ENCODE measurements at places on chromosomes 13 and 19.
A peak's percentile ranks its signal among the peaks of the same experiment; 100 is the strongest.

GRCh38 chr13:90055121-90055520, 1292.4 kb upstream of the MIR17HG start:
- no peak for DNase-seq

GRCh38 chr13:92745258-92745657, 481.3 kb upstream of the GPC6 start:
- DNase-seq, result no peak

GRCh38 chr19:7680606-7681339, at the start of gene TRAPPC5:
TSS of gene TRAPPC5 (plus strand) at chr19:7680833. CDS start at chr19:7682254, 1,421 bp downstream.
- DNase-seq, result peak; percentile 94

- peak; percentile 75 for DNase-seq
Measured at GRCh38 chr19:10000171-10000826, 10.0 kb downstream of the COL5A3 start.

GRCh38 chr13:41416276-41416675, 41.1 kb upstream of the RGCC start:
- no peak for DNase-seq

- no peak for DNase-seq
Measured at GRCh38 chr13:51501592-51502152, 48.8 kb upstream of the INTS6 start.

DNA sequence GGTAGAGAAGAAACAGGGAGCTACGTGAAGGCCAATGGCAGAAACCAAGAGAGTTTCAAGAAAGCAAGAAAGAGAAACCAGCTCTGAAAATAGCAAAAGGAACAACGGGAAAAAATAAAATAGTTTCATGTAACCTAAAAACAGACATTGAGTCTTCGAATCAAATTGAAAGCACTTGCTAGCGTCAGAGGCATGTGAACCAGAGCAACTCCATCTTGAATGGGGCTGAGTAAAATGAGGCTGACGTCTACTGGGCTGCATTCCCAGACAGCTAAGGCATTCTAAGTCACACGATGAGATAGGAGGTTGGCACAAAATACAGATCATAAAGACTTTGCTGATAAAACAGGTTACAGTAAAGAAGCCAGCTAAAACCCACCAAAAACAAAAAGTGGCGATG, 7.3 kb upstream of the PMIS2 start:
- DNase-seq, result no peak

- no peak for DNase-seq
Measured at GRCh38 chr13:75785130-75785529, 149.0 kb downstream of the LMO7 start.

DNA sequence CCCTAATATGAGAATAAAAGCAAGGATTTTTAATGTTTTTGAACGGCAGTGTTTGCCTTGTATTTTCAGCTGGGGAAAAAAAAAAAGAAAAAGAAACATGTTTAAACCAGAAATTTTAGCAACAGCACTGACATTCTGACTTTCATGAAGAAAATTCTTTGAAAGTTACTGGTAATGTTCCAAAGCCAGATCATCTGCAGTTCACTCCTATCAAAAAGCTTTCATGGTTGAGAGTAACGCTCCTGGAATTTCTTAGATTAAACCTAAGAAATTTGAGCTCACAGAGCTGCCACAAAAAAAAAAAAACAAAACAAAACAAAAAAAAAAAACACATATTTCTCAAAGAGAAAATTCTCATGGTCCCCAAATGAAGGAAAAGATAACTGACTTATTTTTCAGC, 1106.7 kb downstream of the EFNB2 start:
- DNase-seq, result no peak

DNA sequence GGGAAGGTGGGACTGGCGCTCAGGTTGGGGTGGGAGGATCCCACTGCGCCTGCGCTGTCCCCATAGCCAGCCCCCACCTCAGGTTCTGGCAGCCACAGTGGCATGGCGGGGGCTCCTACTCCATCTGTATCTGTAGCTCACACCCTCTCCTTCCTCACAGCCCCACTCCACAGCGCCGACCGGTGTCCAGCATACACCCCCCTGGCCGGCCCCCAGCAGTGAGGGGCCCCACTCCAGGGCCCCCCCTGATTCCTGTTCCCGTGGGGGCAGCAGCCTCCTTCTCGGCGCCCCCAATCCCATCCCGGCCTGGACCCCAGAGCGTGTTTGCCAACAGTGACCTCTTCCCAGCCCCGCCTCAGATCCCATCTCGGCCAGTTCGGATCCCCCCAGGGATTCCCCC, 6.0 kb downstream of the TMED1 start:
- no peak for DNase-seq

DNA sequence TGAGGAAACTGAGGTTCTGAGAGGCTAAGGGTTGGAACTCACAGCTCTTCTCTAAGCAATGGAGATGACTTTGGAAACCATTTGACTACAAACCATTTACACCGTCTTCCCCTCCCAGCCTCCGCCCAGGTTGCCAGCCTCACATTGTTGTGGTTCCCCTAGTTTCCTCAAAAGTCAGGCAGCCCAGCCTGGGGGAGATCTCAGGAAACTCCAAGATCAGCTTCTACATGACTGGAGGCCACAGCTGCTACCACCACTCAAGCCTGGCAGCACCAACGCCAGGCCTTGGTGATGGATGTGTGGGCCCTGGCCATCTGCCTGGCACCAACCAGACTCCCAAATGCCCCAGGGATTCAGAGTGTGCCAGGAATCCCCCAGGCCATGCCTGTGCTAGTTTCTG, 207.9 kb downstream of the TSHZ3 start:
- no peak for DNase-seq

GRCh38 chr19:21143854-21144253, 2.0 kb downstream of the ZNF431 start:
- DNase-seq, result peak; percentile 17

- DNase-seq, result no peak
Measured at GRCh38 chr13:34926508-34926907, 15.6 kb upstream of the NBEA start.

DNA sequence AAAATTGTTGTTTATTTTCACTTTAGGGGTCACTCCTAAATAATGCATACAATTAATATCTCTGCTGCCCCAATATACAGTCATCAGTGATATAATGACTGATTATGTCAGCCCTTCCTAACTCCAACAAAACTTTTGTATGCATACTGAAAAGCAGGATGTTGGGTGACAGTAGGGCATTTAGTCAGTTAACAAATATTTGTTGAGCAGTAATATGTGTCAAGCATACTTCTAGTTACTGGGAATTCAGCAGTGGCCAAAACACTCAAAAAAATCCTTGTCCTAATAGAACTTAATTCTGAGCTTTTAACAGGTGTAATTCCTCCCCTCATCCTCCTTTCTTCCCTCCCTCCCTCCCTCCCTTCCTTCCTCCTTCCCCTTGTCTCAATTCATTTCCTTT, 560.7 kb upstream of the KLHL1 start:
- no peak for DNase-seq

- DNase-seq, result no peak
Measured at GRCh38 chr13:82976499-82976898, 905.8 kb downstream of the SLITRK1 start.
